Hematopoietic multipotent progenitor cell (in vitro differentiated cells): ENCODE measurements at places on chromosomes 12 and 14. TPM values are rescaled to one million over a fixed set of nuclear protein-coding genes. Genes with fewer than 3 reads are reported as not detected.

STAC3 gene
- 1.1 TPM for total RNA-seq

PTPN21 gene
- total RNA-seq, result under 0.01 TPM

KRT3 gene
- total RNA-seq, result not detected

DCP1B gene
- 10.0 TPM for total RNA-seq

CCDC177 gene
- under 0.01 TPM for total RNA-seq

MGAT4C gene
- under 0.01 TPM for total RNA-seq

GLIPR1L2 gene
- 0.27 TPM for total RNA-seq

RAD51AP1 gene
- 2.2 TPM for total RNA-seq
